ENCODE measurements at places on chromosomes 2 and 18.

GRCh38 chr2:210524533-210524932 lies 31.9 kb upstream of the CPS1 start:
- no peak for DNase-seq

DNA sequence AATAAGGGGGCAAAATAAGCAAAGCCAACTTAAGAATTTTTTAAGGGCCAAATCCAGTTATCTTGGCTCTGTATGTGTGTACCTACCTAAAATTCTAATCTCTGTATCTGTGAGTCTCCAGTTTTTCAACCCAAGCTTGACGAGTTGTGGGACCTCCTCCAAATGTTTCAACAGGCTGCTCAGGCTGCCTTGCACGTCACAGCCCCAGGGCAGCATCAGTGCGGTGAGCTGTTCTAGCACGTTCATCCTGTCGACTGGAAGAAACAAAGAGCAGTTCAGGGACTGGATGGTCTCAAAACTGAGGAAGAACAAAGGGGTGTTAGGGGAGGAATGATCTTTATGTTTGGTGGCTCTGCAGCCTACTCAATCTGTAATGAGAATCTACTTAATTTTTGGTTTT lies 29.4 kb downstream of the NLRC4 start:
- no peak for DNase-seq

DNA sequence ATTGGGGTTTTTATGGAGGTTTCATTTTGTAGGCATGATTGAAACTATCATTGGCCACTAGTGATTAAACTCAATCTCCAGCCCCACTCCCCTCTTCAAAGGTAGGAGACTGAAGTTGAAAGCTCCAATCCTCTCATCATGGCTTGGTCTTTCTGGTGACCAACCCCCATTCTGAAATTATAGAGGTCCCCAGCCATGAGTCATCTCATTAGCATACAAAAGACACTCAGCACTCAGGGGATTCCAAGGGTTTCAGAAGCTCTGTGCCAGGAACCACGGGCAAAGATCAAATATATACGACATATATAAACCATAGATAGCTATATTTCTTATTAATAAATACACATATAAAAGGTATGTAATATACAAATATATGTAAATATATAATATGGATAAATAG lies 256.0 kb upstream of the POU3F3 start:
- no peak for DNase-seq

DNA sequence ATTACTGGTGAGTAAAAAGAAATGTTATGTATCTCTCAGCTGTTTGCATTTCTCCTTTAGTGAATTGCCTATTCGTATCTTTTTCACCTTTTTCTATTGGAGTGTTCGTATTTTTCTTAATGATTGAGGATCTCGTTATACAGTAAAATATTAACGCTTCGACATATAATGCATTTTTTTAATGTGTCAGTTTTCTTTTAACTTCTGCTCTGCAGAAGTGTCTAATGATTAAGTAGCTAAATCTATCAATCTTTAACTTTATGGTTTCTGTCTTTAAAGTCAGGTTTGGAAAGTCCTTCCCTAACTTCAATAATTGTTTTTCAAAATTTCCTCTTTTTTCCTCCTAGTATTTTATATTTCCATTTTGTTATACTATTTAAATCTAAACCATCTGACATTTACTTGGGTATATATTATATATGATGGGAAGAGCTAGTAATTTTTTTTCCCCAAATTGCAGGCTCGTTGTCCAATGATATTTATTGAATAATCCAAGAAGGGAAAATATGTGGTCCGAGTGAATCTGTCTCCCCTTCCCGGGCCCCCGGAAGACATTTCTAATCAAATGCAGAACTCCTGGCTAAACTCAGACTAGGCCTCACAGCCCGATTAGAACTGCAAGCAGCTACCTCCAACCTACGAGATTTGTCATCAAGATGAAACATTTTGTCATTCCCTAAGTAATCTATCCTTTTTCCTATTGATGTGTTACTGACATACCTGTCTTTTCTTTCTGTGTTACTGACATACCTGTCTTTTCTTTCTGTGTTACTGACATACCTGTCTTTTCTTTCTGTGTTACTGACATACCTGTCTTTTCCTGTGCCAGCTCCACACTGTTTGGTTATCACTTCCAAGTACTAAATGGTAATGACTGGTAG lies 17.2 kb downstream of the PCBP1 start:
- DNase-seq: no peak

GRCh38 chr2:33136566-33136965 lies 189.8 kb downstream of the LTBP1 start:
- DNase-seq: no peak

DNA sequence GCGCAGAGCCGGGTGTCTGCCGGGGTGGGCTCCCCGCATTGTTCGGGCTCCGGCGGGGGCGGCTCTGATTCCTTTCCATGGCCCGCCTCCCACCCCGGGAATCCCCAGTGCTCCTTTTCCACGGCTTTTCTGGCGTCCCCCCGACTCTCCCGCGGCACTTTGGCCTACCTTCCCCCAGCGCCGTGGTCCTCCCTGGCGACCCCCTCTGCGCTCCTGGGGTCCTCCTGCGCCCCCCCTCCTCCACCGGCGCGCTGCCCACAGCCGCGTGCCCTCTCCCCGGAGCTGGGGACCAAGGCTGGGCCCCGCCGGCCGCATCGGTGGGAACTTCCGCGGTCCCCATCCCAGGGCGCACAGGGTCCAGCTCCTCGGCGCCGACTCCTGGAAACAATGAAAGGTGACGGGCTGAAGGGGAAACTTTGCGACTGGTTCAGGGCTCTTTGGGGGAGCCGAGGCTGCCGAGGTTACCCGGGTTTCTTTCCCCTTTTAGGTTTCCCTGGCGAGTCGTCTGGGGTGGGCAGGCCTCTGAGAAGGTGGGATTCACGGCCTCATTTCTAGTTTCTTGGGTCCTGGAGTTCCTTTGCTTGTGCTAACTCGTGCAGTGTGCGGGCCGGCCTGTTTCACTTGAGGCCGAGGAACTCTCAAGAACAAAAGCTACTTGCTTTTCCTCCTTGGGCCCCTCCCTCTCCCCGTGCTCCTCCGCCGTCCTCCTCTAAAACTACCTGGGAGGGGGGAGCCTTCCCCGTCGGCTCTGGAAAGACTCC lies 2.2 kb downstream of the TGIF1 start:
- DNase-seq: no peak

- no peak for DNase-seq
These were observed 80.3 kb downstream of the MAPRE2 start for GRCh38 chr18:35121531-35121930.

- DNase-seq: no peak
These were observed 801 bp downstream of the OSR1 start for GRCh38 chr2:19357402-19358241.

DNA sequence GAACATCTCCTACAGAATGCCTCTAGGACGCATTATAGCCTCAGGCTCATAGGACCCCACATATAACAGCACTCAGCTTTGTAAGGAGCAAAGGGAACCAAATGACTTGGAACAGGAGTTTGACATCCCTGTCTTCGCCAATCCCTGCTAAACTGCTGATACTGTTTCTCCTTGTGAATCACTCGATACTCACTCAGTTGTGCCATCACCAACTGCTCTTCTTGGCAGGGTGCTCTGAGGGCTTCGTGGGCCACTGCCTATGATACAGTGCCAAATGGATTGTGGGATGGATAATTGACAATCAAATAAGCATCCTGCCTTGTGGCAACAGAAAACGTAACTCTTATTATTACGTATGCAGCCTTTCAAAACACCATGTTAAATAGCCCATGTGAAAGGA lies 396.3 kb downstream of the RIT2 start:
- no peak for DNase-seq

DNA sequence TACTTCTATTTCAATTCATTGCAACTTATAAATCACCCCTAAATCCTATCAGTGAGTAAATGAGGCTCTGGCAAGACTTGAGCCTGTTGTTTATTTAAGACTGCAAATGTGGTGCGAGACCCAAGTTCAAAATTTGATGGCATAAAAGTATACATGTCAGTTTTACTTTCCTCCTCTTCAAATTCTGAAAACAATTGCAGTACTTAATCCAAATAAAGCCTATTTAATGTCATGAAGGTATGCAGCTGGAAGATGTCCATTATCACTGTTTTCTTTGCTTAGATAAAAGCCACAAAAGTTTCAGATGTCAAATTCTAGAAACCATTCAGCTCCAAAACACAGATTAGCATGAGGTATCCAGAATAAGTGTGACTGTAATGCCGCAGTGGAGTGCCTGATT lies 3.3 kb downstream of the APCDD1 start:
- DNase-seq: no peak

GRCh38 chr2:163255086-163255485 lies 416.5 kb upstream of the KCNH7 start:
- DNase-seq: no peak

- DNase-seq: no peak
These were observed 19.3 kb downstream of the MRPL30 start for GRCh38 chr2:99200076-99200800.

DNA sequence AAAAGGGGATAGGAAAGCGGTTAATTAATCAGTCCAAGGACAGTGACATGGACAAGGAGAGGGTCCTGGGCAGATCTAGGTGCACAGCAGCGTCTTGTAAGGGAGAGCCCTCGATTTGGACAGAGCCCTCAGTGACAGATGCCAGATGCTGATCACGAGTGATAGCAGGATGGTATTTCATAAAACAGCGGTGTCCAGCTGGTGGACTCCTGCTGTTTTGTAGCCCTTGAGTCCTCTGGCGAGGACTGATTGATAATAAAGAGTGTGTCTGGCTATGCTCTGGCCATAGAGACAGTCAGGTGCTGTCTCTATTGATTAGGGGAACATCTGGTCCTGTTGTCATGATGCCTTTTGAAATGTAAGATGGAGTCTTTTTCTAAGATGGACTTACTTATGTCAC lies 180.7 kb downstream of the NCK2 start:
- no peak for DNase-seq

DNA sequence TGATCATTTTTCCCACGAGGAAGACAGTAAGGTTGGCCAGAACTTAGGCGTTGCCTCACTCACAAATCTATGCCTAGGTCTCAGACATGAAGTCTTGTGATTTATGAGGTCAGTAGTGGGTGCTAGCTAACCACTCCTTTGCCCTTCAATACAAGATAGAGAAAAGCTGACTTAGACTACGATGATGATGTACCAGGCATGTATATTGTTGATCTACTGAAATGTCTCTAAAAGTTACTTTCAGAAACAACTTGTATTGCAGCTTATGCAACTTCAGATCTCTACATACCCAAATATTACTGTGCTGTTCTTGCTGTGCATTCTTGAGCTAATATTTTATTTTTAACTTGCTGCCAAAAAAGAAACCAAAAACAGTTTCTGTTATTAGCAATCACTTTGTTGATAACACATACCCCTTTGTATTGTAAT lies 30.6 kb downstream of the MAPRE2 start:
- DNase-seq: no peak

- no peak for DNase-seq
These were observed 32.5 kb upstream of the NT5DC4 start for GRCh38 chr2:112688086-112688880.

GRCh38 chr18:54612237-54612636 lies 21.2 kb downstream of the DYNAP start:
- DNase-seq: no peak

DNA sequence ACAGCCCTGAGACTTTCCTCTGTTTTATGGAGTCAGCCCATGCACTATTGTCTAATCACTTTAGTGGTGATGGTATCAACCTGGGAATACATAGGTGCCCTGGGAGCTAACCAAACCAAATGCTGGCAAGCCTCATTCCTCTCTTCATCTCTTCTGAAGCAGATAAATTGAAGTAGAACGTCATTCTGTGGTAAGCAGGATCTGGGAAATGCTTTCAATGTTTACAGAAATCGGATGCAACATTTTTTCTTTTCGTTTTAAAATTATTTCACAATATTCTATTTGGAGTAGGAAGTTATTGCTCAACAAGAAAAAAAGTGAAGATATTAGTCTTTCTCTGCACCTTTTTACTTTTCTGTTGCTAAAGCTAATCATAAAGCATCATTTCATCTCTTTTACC lies 114.2 kb downstream of the RBMS1 start:
- DNase-seq: no peak
